ENCODE measurements at places on chromosomes 7 and 10.

DNA sequence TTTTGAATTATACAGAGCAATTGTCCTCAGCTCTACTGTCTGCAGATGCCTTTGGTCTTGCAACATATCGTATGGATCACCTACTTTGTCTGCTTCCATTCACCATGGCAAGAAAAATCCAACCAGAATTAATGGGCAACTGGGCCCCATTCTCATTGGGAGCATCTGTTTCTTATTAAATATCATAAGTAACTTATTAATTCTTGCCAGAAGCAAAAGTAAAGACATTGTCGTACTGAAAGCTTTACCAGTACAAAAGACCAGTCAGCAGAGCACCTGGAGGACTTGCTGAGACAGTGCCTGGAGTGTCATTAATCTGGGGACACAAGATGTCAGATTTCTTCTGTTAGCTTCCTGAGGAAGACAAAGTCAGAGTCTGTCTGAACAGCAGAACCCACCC is 404.5 kb downstream of the INHBA start:
- DNase-seq: no peak

GRCh38 chr7:37439653-37440026 is 9.0 kb downstream of the ELMO1 start:
- DNase-seq: no peak

GRCh38 chr10:1094112-1095057 is 38.2 kb downstream of the WDR37 start:
- no peak for DNase-seq

GRCh38 chr7:35677582-35678356 is 17.2 kb downstream of the HERPUD2 start:
- no peak for DNase-seq

DNA sequence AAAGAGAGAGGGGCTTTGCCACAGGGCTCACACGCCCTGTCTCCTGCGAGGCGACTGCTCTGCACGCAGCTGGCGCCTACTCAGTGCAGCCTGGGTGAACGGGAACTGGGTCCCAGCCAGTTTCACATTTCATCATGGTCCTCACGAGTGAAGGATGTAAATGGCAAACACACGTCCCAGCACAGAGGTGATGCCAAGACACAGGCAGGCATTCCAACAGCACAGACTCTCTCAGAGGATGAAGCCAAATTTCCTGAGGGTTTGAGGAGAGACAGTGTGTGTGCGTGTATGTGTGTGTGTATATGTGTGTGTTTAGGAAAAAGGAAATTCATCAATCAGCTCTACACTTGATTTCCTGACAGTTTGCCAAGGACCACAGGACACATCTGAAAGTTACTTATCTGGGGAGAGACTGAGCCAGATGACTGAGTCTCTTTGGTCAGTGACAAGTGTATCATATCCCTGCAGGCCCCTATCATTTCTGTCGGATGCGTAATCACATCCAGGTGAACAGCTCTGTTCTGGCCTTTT is 53.9 kb downstream of the CHST15 start:
- no peak for DNase-seq

DNA sequence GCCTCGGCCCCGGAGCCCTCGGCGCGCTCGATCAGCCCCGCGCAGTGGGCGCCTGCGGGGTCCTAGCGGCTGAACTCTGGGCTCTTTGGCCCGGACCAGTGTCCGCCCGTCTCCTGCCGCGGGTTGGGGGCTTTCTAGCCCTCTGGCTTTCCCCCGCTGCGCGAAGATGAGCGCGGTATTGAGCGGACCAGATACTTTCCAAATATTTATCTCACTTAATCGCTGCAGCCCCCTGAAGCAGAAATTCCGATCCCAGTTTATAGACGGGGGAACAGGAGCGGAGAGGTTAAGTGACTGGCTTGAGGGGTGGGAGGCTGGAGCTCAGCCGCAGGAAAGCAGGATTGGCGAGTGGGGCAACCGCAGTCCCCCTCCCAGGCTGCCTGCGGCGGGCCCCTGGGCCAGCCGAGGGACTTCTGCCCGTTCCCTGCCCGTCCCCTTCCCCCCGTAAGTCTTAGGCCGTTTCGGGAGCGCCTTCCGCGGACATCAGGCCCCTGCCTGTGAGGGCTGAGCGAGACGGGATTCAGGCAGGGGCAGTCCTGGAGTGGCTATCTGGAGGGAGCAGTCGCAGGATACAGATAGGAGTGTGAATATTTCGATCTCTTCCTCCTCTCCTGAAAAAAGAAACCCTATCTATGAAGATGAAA is 565 bp downstream of the STRIP2 start:
- DNase-seq: peak; percentile 42

GRCh38 chr10:77210645-77211044 is 427.0 kb downstream of the KCNMA1 start:
- DNase-seq: no peak

GRCh38 chr7:85164376-85164775 is 22.5 kb downstream of the SEMA3D start:
- no peak for DNase-seq

DNA sequence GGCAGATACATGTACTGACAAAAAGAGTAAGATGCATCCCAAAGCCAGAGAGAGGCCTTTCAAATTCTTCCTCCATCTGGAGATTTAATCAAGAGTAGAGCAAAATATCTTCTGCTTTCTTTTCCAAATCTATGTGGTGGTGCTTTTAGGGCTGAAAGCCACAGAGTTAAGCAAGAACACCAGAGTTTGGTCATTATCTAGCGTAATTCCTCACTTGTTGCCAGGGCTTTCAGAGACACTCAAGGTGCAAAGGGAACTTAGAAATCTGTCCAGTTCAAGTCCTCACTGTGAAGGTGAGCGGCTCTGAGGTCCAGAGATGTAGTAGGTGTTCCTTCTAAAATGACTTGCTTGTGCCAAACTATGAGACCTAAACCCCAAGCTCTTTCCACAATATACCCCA is 10.9 kb upstream of the NFE2L3 start:
- DNase-seq: no peak

- no peak for DNase-seq
These were observed 11.0 kb upstream of the LFNG start for GRCh38 chr7:2508327-2509215.

DNA sequence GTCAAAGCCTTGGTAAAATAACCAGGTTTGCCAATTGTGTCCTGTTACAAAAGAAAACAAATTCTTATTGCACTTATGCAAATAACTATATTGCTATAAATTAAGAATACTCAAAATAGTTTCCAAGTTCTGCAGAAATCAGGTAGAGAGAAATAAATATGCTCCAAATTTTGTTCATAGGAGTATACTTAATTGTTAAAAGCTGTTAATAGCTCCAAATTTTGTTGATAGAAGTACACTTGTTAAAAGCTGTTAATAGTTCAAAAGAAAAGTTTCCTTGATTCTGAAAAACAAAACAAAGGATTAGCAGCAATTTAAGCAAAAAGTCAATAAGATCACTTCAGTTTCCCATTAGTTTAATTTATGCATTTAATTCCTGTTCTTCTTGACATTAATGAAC is 46.4 kb upstream of the ZNF138 start:
- DNase-seq: no peak

- no peak for DNase-seq
These were observed 150.1 kb upstream of the KLF6 start for GRCh38 chr10:3935141-3935540.

- DNase-seq: no peak
These were observed 25.7 kb downstream of the MYO3A start for GRCh38 chr10:25959540-25960232.

All from WTC11 (cell line).